ENCODE measurements at places on chromosomes 5 and 9. TPM values are rescaled to one million over a fixed set of nuclear protein-coding genes. Genes with fewer than 3 reads are reported as not detected.

PALM2AKAP2 gene
- not detected for total RNA-seq

KCNV2 gene
- total RNA-seq = not detected

SPINK13 gene
- not detected for total RNA-seq

EQTN gene
- total RNA-seq = not detected
